Bronchus fibroblast of lung (primary cell): ENCODE measurements at places on chromosomes 13 and 19. TPM values are rescaled to one million over a fixed set of nuclear protein-coding genes. Genes with fewer than 3 reads are reported as not detected.

CYP4F12 gene
- total RNA-seq: not detected in 2 replicates

KLK3 gene
- not detected in 2 replicates for total RNA-seq

ZNF575 gene
- total RNA-seq: 0.17 and 0.59 TPM in 2 replicates

GPC5 gene
- 0.15 and 0.50 TPM in 2 replicates for total RNA-seq

WASF3 gene
- 2.8 and 3.5 TPM in 2 replicates for total RNA-seq

DCUN1D2 gene
- 6.2 and 6.7 TPM in 2 replicates for total RNA-seq

CALR3 gene
- total RNA-seq: not detected in 2 replicates

CYP2A6 gene
- total RNA-seq: not detected in 2 replicates

AXL gene
- 379 and 401 TPM in 2 replicates for total RNA-seq
